Aorta (tissue), 5 donors: ENCODE measurements at places on chromosomes 11 and 22. TPM values are rescaled to one million over a fixed set of nuclear protein-coding genes. Genes with fewer than 3 reads are reported as not detected.

Gene NCAM1
- 10.2 TPM for total RNA-seq

Gene SCO2
- 5.1 TPM for total RNA-seq

Gene RASL10A
- total RNA-seq = 3.5 TPM

Gene SYVN1
- total RNA-seq = 50.2 TPM

Gene OPCML
- total RNA-seq = 1.3 TPM

GRCh38 chr11:97033178-97033577 is 643.4 kb downstream of the JRKL start:
- DNase-seq = no peak

DNA sequence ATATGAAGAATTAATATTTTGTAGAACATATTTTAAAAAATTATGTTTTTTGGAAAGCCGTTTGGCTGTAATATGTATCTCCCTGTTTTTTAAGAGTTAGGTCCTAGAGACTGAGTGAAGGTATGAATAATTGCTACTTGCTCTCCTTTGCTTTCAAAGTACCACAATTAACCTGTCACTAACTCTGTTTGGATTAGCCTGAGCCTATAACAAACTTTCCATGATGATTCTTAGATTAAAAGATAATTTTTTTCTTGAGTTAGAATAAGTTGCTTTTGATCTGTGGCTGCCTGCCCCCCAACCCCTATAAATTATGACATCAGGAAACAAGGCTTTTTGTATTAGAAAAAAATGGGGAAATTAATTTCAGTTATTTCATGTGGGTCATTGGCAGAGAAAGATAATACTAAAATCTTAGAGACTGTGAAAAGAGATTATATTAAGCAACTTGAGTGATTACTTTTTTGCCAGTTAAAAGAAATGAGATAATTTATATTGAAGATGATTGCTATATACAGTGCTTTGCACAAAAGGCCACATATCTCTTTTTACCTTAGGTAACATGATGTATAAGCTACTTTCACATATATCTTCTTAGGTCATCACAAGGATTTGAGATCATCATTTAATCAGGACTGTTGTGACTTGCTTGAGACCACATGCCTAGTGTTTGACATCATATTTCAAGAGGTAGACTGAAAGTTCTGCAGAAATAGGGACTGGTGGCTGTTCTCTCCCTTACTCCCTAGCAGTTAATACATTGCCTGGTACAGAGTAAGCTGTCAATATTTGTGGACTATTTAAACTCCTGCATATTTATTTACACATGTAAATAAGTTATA is 9.6 kb downstream of the MTMR3 start:
- DNase-seq = no peak

- peak; percentile 93 for DNase-seq
Observed at GRCh38 chr11:111299101-111300026, 1.0 kb downstream of the POU2AF3 start.

DNA sequence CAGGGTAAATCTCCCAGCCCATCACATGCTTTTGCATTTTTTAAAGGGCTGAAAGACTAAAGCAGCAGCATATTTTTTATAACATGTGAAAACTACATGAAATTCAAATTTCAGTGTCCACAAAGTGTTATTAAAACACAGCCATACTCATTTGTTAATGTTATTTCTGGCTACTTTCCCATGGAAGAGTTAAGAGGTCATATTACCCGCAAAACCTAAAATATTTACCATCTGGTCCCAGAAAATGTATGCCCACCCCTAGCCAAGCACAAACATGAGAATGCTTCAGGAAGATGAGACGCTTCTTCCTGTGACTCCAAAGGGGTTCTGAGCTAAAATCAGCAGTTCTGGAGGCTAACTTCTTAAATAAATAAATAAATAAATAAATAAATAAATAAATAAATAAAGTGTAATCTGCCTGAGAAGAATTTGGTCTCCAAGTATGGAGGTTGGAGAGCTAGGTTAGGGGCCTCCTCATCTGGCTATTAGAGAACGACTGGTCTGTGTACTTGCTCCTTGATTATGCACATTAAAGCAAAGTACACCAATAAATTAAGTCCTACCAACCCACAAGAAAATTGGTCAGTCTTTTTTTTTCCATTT is 9.7 kb downstream of the IMMP1L start:
- no peak for DNase-seq
